Stimulated activated CD8-positive, alpha-beta memory T cell treated with anti-CD3 and anti-CD28 coated beads, Interleukin-7, amount 100 ng/mL, for 4 hours (primary cell): ENCODE measurements at places on chromosomes 2 and 18.

- no peak for DNase-seq
Measured at GRCh38 chr18:9735238-9735637, 27.1 kb downstream of the RAB31 start.

- DNase-seq: no peak
Measured at GRCh38 chr2:130258356-130258755, 60.1 kb upstream of the TUBA3E start.

DNA sequence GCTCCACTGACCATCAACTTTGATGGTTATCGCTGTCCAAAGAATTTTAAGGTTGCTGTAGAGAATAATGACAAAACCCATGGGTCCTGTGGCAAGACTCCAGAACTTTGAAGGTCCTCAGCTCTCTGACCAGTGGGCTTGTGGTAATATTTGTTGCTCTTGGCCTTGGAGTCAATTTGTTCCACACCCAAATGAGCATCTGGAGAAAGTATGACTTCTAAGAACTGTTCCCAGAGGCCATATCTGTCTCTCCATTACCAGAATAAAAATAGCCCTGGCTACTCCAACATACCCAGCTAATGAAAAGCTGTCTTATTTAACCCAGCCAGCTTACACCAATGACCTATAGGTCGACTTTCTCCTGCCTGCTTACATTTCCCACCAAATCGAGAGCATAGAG, 466.4 kb downstream of the MEIS1 start:
- no peak for DNase-seq

- DNase-seq: no peak
Measured at GRCh38 chr2:9498210-9498609, 23.9 kb downstream of the IAH1 start.

GRCh38 chr2:122525336-122525735, 769.9 kb downstream of the TSN start:
- DNase-seq: no peak

- DNase-seq: no peak
Measured at GRCh38 chr2:980176-980575, 29.5 kb downstream of the SNTG2 start.

- DNase-seq: no peak
Measured at GRCh38 chr2:108967757-108968156, 21.3 kb downstream of the EDAR start.

GRCh38 chr2:100408104-100408503, 9.4 kb downstream of the CHST10 start:
- no peak for DNase-seq

GRCh38 chr2:40123746-40124145, 328.1 kb downstream of the SLC8A1 start:
- DNase-seq: no peak
